ENCODE measurements at places on chromosomes 4 and X.
A peak's percentile ranks its signal among the peaks of the same experiment; 100 is the strongest.

- no peak for DNase-seq
Measured at GRCh38 chr4:117324851-117325491, 239.6 kb upstream of the TRAM1L1 start.

GRCh38 chr4:183284965-183285364 lies 35.1 kb downstream of the CLDN22 start:
- DNase-seq: no peak

DNA sequence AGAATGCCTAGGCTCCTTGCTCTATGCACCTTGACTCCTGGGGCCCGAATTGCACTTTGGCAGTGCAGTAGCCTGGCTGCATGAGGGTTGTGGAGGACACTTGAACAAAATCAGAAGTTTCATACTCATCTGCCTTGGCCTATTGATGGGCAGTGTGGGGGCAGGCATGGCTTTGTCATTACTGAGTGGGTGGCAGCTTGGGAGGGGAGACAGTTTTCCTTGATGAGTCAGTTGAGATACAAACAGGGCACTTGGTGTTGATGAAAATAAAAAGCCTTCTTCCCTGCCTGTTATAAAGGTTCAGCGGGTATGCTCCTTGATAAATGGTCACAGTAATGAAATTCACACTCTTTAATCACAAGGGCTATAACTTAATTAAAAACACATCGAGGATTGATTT lies 126.8 kb upstream of the MAMLD1 start:
- DNase-seq: no peak

DNA sequence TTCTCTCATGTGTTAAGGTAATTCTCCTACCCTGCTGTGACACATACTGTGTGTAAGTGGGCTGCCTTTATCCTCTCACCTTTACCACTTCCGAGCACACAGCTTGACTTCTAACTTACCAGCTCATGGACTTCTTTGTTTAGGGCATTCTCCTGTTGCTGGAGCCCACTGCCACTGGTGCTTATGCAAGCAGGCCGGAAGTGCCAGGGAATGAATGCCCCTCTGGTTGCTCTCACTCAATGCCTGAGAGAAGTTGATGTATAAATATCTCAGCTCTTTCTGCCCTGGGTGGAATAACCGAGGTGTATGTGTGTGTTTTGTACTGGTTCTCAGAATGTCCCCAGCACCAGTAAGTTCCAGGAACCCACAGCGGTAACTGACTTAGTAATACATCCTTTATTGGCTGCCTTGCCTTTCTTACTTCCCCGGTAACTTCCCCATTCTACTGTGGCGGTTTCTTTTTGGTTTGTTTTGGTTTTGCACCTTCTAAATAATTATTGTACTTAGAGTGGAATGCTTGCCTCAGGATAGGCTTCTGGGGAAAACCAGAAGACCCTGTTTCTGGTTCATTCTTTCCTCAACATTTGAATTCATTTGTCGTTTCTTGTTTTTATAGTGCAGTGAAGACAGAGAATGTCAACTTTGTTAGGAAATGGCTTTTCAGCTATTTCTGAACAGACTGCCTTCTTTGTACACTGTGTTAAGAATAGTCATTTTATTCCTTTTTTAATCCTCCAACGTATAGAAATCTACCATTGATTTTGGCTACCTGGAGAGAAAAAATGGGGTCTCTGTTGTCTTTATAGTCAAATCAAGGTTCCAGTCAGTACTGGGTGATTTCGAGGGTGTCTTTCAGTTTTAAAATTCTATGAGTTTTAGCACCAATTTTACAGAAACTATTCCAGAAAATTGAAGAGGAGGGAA lies 45.4 kb downstream of the CXorf58 start:
- peak; percentile 10 for DNase-seq

DNA sequence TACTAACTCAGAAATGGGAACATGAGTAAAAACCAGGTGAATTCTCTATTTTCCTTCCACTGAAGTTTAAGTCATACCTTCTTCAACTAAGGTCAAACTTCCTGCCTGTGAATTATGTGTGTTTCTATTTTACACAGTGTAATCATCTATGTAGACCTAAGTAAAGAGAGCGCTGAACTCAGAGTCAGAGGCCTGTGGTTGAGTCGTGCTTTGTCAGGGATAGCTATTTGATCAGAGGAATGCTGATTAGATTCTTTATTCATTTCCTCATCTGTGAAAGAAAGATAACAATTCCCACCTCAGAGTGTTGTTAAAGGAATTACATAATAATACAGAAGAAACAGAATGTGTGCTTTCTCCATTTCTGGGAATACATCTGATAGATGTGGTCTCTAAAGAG lies 654.1 kb downstream of the STIM2 start:
- DNase-seq: no peak

DNA sequence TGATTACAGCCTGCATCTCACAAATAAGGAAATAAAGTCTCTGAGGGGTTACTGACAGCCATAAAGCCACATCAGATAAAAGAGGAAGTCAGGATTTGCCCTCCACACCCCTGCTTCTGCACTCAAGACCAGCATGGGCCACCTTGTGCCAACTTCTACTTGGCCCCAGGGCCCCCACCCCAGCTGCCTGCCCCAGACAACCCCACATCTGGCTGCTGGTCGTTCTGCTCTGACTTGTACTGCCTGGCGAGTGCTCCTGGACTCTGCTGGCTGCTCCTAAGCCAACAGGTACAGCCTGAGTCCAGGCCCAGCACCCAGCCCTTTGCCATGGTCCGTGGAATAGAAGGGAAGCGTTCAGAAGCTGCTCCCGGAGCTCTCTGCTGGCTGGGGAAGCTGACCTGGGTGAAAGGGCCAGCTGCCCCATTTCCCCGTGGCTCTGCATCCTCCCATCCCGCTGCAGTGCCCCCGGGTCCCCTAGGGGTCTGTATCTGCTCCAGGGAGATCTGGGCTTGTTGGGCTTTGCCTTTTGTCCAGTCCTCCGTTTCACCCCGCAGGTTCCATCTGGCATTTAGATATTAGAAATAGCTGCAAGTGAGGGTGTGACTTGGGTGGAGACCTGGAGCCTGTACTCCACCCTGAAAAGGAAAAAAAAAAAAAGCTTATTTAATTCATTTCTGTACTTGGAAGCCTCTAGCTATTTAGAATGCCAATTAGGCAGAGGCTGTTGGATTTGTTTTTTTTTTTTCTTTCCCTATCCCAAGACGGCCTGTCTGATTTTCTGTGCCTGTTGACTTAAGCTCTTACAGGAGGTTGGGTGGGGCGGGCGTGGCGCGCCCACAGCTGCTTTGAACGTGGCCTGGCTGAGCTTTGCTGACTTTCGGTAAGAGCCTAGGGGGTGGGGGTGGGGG lies 194.7 kb downstream of the PTTG2 start:
- DNase-seq: peak; percentile 24

DNA sequence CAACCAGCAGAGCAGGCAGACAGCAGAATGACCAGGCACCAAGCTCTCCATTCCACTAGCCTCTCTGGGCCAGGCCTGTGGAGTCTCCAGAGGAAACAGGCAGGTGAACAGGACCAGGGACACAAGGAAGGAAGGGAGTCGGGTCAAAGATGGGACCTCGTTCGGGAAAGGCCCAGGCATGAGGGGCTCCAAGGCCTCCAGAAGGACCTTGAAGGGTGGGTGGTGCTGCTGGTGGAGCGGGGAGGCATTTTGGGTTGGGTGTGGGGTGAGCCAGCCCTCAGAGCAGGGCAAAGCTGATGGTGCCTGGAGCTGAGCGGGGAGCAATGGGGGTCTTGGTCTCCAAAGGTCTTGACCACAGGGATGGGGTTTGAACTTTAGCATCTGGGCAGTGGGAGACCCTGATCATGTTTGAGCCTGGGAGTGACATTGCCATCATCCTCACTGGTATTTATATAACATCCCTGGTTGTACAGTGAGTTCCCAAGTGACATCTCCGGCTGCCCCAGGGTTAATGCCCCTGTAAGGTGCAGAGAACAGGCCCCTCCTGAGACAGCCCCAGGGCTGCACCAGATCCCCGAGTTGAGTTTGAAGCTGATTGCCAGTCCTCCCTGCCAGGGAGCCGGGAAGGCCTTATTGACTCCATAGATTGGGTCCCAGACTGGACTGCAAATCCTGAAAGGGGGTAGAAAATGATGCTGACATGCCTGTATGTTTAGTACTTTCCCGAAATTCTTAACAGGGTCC lies 52.7 kb downstream of the PSAPL1 start:
- DNase-seq: no peak

DNA sequence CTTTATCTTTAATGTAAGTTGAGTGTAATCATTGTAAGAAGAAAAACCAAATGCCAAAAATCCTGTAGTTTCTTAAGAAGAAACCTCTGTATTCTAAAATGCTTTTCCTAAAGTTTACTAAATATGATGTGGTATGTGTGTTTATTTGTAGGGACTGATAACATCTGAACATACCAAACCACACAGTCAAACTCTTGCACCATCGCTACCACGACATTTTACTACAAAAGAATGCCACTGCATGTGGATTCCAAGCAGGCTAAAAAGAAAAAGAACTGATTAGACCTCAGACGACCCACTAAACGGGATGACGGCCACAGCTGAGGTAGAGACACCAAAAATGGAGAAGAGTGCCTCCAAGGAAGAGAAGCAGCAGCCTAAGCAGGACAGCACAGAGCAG lies 46.1 kb downstream of the LAS1L start:
- no peak for DNase-seq

- DNase-seq: no peak
Measured at GRCh38 chr4:13238936-13239335, 245.2 kb downstream of the RAB28 start.

- no peak for DNase-seq
Measured at GRCh38 chr4:140717313-140717712, 38.9 kb downstream of the TBC1D9 start.

GRCh38 chr4:182382941-182383340 lies 139.7 kb downstream of the TENM3 start:
- no peak for DNase-seq

- no peak for DNase-seq
Measured at GRCh38 chrX:154596290-154596929, 11.5 kb downstream of the CTAG1A start.

GRCh38 chr4:8736090-8736825 lies 135.4 kb downstream of the HMX1 start:
- no peak for DNase-seq

DNA sequence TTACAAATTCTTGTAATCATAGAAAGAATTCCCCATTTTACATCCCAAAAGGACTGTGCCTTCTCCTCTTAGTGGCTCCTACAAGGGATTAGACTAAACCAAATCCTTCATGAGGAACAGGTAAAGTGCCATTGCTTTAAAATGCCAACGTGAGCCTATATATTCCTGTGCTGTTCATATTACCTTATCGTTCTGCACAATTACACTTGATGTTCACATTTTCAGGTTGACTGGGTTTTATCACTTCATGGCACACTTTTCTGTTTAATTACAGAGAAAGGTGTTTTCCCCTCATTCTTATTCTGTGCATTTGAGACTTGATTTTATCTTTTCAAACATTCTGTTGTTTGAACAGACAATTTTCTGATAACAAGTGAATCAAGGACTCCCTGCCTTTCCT lies 645.6 kb upstream of the FTHL17 start:
- DNase-seq: no peak

GRCh38 chrX:50698944-50699343 lies 115.0 kb downstream of the SHROOM4 start:
- DNase-seq: no peak

DNA sequence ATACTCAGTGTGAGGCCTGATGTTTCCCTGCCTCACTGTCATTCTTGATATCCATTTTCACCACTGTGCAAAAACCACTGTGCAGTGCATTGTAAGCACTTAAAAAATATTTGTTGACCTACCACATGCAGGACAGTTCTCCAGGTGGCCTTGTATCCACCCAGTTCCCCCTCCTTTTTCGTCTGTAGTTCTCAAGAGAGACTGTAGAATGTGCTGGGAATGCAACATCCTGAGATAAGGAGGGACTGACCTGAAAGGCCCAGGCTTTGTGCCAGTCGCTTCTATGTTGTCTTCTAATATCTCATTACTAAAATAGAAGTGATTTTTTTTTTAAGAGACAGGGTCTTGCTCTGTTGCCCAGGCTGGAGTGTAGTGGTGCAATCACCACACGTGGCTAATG lies 21.7 kb upstream of the PAQR3 start:
- no peak for DNase-seq
